ENCODE measurements at places on chromosomes 7 and 10.

- no peak for DNase-seq
Measured at GRCh38 chr10:46520941-46521340, 35.5 kb downstream of the GPRIN2 start.

- no peak for DNase-seq
Measured at GRCh38 chr7:157762824-157763223, 426.0 kb downstream of the DNAJB6 start.

GRCh38 chr10:132303361-132304115 is 4.2 kb downstream of the STK32C start:
- no peak for DNase-seq

- no peak for DNase-seq
Measured at GRCh38 chr7:94476251-94476840, 33.3 kb upstream of the CASD1 start.

- DNase-seq = no peak
Measured at GRCh38 chr10:119859420-119860258, 13.0 kb downstream of the MCMBP start.

DNA sequence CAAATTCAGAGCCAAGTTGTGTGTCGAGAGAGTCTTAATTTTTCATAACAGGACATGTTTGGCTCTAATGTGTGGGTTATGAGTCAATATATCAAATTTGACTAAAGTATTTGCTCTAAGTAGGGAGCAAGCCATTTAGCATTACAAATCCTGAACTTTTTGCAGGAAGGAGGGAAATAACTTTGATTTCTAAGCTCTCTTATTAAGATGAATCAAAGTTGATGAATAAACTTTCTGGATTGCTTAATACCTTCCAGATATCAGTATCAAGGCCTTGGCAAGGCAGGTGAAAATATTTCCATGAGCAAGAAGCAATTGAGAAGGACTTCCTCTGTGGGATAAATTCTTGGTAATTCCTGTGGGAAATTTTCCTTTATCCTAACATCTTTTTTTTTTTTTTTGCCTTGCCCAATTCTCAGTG is 258.8 kb downstream of the AHR start:
- no peak for DNase-seq

- DNase-seq = no peak
Measured at GRCh38 chr10:51832652-51833383, 133.4 kb upstream of the CSTF2T start.

DNA sequence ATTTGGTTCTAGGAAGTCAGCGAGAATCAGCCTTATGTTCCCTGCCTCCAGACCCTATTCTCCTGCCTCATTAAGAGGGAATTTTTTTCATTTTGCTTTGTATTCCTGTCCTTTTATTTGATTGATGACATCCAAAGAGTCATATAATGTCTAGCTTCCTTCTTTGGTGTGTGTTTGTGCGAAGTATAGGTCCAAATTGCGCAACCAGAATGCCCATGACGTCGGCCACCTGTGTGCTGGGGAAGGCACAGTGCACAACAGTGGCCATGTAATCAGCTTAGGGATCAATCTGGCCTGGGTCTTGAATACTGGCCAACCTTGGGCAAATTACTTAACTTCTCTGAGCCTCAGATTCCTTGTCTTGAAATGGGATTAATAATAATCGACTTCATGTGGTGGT is 206.2 kb downstream of the VTI1A start:
- no peak for DNase-seq

- no peak for DNase-seq
Measured at GRCh38 chr10:102678842-102679289, 34.6 kb downstream of the TRIM8 start.

- DNase-seq = no peak
Measured at GRCh38 chr7:47404010-47404409, 177.9 kb downstream of the TNS3 start.

DNA sequence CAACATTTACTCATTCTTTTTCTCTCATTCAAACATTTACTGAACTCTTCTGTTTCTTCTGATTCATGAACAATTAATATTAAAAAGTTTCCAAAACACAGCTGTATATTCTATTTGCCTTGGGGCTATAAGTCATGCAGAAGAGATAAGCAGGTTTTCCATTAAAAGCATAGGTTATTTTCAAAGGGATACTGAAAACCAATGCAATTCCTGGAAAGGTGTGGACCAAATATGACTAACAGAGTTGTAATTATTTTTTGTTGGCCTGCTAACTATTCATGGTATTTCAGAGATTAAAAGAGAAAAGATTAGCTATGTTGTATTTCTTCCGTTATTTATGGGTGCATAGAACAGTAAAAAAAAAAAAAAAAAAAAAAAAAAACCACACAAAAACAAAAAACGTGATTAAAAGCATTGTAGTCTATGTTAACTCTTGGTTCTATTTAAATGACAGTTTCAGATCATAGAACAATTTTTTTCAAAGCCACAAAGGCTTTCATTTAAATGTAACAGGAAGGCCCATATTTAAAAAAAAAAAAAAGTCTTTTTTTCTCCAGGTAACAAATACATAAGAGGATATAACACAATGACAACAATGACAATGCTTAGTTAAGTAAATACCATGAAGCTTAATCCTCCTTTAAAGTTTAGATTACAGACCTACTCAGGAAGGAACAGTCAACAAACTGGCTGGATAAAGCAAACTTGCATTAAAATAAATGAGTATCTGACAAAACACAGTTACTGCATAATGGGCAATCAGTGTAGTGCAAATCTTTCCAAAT is 1042.9 kb downstream of the GATA3 start:
- DNase-seq = no peak

GRCh38 chr10:30456266-30456665 is 22.3 kb downstream of the MAP3K8 start:
- DNase-seq = no peak

DNA sequence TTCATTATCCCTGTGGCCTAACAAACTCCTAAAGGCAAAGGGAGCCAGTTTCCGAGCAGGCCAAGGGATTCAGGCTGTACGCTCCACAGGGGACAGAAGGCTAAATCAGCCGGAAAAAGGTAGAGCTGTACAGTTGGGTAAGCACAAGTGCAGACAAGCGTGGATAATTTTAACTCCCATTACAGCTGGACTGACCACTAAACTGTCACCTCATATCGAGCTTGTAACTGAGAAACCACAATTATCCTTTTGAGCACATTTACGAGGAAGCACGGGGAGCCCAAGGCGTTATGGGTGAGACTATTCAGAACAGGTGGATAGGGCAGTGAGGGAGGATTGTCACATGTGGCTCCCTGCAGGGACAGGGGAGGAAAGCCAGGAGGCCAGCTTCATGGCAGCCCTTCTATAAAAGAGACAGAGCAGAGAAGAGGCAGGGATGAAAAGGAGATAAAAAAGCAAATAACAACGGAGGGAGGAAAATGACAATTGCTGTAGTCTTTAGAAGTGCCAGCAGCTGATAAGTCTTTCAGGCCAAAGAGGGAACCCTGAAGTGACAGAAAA is 288.0 kb downstream of the FGFR2 start:
- DNase-seq = no peak

DNA sequence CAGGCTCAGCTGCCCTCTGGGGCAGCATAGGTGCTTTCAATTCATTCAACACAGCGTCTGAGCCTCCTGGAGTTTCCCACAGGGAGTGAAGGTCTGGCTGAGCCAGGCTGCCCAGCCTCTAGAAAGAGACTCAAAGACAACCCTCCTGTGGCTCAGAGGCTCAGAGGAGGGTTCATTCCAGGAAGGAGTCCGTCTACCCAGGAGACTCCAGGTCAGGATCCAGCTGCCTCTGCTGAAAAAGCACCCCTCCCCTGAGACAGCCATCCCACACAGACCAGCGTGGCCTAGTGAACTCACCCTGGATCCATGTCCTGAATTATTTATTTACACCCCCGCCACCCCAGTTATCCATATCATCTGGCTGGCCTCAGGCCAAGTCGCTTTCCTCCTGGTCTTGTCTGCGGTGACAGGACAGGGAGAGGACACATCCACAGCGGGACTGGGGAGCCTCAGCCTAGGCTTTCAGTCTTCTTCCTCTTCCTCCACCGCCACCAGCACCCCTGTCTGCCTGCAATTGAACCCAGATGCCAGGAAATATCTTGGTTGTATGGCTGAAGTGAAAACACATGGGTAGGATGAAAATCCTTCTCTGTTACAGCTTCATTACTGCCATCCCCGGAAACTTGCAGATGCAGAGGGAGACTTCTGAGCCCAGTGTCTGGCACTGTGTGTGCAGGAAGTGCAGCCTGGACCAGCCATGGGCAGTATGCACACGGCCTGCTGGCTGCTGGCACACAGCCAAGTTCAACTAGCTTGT is 44.0 kb upstream of the COL13A1 start:
- DNase-seq = no peak

- DNase-seq = no peak
Measured at GRCh38 chr10:47286116-47286505, 13.9 kb upstream of the GDF10 start.

GRCh38 chr10:126087153-126087680 is 190.9 kb downstream of the FANK1 start:
- DNase-seq = no peak

GRCh38 chr10:100508691-100509150 is 10.9 kb downstream of the SEC31B start:
- DNase-seq = no peak

GRCh38 chr10:89120931-89121763 is 86.0 kb downstream of the CH25H start:
- no peak for DNase-seq

DNA sequence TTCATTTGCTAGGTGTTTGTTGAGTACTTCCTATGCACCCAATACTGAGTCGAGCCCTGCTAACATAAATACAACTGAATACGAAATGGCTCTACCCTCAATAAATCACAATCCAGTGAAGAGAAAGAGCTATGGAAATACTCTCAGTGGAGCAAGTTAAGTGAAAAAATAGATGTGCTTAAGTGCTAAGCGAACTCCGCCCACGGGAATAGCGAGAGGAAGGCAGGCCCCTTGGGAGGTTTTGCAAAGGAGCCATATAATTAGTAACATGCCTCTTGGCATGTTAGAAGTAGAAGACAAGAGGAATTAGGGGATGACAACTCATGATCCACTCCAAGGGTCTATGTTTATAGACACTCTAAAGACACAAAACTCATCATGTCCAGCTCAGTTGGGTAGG is 42.8 kb upstream of the TSPAN33 start:
- no peak for DNase-seq

DNA sequence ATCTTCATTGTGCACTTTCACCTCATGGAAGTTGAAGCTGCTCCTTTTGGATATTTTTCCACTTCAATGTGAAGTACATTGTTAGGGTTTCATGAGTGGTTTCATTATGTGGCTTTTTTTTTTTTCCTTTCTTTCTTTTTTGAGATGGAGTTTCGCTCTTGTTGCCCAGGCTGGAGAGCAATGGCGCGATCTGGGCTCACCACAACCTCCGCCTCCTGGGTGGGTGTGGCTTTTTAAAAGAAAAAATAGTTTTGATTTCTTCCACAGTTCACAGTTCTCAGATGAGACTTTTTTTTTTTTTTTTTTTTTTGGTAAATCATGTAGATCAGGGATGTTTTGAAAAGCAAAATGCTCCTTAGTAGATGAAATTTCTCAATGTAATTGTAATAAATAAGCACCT is 652.3 kb upstream of the ANKRD30A start:
- DNase-seq = no peak

DNA sequence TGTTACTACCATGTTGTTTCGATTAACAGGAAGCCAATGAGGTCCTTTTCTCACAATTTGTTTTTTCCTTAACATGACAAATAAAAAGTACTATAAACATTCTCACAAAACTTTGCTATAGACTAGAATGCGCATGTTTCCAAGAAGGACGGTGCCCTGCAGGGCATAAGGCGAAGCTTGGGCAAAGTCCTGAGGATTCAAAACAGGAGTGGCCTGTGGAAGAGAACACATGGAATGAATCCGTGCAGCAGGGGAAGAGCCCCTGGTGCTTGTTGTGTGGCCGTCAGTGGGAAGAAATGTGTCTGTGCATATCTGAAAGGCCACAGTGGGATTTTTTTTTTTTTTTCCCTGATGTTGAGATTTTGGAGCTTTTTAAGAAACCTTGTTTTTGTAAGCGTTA is 67.6 kb downstream of the ITGA8 start:
- DNase-seq = no peak

- no peak for DNase-seq
Measured at GRCh38 chr10:129589546-129589945, 122.5 kb downstream of the MGMT start.

- DNase-seq = no peak
Measured at GRCh38 chr7:2518737-2519118, 846 bp upstream of the LFNG start.

- no peak for DNase-seq
Measured at GRCh38 chr7:120064565-120064964, 208.4 kb upstream of the KCND2 start.

GRCh38 chr10:55283031-55283430 is 482.0 kb upstream of the PCDH15 start:
- no peak for DNase-seq

DNA sequence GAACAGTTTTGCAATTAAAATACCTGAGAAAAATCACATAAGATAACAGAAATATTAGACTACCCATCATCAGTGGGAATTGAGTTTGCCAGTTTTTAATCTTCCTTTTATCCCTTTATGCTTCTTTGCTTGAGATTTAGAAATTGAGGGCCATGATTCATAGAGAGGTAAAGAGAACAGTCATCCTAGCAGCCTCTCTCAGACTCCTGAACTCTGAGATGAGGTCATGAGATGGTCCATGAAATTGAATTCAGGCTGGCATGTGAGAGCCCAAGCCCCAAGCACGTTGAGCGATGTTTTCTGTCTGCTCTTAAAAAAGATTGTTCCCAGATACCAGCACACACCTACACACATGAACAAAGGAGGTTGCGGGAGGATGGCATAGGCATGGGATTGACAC is 91.1 kb downstream of the CREB5 start:
- no peak for DNase-seq

DNA sequence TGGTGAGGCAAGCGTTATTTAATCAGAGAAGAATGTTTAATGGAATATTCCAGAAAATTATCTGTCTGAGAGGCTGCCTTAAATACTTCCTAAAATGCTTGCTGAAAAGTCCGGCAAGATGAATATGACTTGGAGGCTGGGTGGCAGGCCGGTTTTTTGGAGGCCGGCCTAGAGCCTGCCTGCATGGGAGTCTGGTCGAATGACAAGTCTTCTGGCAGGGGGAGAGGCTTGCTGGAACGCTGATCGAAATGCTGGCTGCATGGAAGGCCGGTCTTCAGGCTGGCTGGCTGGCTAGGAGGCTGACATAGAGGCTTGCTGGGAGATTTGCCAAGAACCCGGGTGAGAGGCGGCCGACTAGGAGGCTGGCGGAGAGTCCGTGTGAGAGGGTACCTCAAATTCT is 135.7 kb downstream of the OR13A1 start:
- no peak for DNase-seq

- no peak for DNase-seq
Measured at GRCh38 chr7:147400221-147400689, 1190.3 kb upstream of the C7orf33 start.

- DNase-seq = no peak
Measured at GRCh38 chr10:29217292-29217738, 71.6 kb upstream of the LYZL1 start.

GRCh38 chr7:20280475-20281351 is 50.0 kb upstream of the ITGB8 start:
- no peak for DNase-seq

GRCh38 chr7:133452577-133452976 is 199.7 kb downstream of the EXOC4 start:
- no peak for DNase-seq
